Non-pigmented ciliary epithelial cell (primary cell): ENCODE measurements at places on chromosomes 1 and 21.

DNA sequence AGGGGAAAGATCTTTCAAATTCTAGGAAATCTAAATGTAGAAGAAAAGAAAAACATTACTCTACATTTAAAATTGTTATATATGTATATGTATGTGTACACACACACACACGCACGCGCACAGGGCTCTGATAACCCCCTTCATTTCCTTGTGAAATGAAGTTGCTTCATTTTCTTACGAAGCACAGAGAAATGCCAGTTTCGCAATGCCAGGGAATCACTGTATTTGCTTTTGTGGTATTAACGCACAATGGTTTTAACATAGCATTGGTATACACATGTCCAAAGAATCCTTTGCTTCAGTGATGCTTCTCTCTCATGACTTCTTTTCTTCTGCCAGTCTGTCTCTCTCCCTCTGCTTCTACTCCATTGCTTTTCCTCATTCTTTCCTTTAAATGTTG is 8.4 kb upstream of the DDAH1 start:
- DNase-seq, result no peak

DNA sequence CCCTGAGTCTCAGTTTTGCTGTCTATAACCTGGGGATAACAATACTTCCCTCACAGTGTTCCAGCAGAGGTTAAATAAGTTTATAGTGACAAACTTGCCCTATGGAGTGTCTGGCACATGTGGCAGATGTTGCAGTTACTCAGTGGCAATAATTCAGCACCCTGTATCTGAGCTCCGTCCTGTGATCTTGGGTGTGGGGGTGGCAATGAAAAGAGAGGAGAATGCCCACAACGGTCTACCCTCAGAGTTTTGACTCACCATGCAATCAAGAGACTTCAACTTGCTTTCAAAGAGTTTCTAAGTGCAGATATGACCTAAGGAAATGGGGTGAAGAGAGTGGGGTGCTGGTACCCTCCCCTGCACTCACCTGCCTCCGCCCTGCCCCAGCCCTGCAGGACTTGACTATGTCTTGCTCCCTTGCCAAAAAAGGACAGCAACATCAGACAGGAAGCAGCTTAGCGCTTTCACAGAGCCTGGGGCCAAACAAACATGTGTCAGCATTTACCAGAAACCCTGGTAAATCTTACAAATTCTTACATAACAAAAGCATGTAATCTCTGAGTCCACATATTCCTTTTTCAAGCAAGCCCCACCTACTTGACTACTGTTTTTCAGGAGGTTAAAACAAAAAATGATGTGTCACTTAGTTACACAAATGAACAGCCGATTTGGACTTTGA is 185.1 kb upstream of the CAMK1G start:
- peak; percentile 83 for DNase-seq

DNA sequence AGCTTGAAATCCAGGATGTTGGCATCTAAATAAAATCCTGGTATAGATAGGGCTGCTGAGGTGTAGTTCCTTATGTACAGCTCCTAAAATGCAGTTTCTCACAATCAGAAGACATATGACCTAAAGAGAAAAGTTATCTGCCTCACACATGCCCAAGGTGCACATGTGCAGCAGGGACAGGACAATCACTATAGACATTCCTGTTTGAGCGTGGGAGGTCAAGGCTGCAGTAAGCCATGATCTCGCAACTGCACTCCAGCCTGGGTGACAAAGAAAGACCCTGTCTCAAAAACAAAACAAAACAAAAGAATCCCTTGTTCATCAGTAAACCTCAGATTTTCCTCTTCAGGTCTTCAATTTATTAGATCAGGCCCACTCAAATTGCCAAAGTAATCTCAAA is 66.1 kb downstream of the SPATA6 start:
- no peak for DNase-seq

- peak; percentile 31 for DNase-seq
Observed at GRCh38 chr1:89203166-89203565, 4.4 kb upstream of the GBP4 start.

DNA sequence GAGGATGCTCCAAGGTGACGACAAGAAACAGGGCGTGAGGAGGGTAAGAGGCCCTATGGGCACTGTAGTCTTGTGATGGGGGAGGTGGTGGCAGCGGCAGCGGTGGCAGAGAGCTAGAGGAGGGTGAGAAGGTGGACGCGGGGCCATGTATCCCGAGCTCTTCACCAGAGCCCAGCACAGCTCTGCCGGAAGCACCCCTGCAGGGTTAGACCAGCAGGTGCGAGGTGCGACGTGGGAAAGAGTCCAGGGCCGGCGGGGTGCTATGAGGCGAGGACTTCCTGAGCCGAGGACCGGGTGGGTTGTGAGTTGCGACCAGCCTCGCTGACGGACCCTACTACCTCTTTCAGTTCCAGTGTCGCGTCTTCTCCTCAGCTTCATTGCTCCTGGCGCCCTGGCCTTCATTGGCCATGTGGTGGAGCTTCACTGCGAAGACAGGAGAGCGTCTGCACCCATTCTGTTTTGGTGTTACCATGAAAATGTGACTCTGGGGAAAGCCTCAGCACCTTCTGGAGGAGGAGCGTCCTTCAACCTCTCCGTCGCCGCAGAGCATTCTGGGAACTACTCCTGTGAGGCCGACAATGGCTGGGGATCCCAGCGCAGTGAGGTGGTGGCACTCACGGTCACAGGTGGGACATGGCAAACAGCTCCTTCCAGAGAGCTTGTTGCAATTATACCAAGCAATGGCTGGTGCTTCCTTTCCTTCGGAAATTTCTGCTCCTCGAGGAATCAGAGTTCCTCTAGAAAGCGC is 67.9 kb upstream of the KIRREL1 start:
- DNase-seq, result no peak

DNA sequence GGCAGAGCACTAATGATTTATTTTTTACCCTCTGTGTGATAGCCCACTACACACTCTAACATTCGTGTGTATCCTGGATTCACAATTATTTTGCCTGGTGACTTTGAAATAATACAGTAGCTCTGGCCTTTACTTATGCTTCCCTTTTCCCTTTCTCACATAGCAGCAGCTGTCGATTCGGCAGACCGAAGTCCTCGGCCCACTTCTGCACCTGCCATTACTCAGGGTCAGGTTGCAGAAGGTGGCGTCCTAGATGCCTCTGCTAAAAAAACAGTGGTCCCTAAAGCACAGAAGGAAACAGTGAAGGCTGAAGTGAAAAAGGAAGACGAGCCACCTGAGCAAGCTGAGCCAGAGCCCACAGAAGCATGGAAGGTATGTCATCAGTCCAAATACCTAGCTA is 70.8 kb downstream of the TMEM200B start:
- no peak for DNase-seq

DNA sequence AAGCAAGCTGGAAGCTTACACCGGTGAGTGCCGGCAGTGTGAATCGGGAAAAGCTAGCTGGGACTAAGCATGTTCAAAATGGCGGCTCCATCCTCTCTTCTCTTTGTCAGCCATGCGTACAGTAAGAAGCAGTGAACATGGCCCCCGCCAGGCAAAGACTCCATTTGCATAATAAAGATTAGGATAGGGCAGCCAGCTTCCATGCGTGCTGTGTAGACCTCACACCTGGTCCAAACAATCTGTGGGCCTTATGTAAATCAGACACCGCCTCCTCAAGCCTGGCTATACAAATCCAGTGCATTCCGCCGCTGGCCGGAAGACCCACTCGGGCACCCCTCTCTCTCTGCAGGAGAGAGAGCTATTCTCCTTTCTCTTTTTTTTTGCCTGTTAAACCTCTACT is 150.3 kb downstream of the TIAM1 start:
- DNase-seq, result no peak

GRCh38 chr1:229991724-229992333 is 75.2 kb upstream of the GALNT2 start:
- DNase-seq, result no peak

DNA sequence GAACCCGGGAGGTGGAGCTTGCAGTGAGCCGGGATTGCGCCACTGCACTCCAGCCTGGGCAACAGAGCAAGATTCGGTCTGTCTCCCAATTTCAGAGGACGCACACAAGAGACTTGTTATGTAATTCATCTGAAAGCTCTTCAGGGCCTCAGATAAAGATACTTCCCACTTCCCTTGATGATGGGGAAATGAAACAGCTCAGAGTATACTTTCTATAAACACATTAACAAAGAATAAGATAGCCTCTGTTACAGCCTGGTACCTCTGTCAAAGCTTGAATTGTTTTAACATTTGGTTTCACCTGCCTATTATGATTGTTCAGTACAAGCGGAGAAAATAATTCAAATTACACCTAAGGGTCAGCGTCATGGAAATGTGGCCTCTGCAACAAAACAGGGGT is 622.9 kb upstream of the ADGRL4 start:
- no peak for DNase-seq

GRCh38 chr1:61028136-61028535 is 54.2 kb upstream of the NFIA start:
- DNase-seq, result no peak

GRCh38 chr1:157197906-157198435 is 59.8 kb upstream of the ETV3 start:
- DNase-seq, result no peak

DNA sequence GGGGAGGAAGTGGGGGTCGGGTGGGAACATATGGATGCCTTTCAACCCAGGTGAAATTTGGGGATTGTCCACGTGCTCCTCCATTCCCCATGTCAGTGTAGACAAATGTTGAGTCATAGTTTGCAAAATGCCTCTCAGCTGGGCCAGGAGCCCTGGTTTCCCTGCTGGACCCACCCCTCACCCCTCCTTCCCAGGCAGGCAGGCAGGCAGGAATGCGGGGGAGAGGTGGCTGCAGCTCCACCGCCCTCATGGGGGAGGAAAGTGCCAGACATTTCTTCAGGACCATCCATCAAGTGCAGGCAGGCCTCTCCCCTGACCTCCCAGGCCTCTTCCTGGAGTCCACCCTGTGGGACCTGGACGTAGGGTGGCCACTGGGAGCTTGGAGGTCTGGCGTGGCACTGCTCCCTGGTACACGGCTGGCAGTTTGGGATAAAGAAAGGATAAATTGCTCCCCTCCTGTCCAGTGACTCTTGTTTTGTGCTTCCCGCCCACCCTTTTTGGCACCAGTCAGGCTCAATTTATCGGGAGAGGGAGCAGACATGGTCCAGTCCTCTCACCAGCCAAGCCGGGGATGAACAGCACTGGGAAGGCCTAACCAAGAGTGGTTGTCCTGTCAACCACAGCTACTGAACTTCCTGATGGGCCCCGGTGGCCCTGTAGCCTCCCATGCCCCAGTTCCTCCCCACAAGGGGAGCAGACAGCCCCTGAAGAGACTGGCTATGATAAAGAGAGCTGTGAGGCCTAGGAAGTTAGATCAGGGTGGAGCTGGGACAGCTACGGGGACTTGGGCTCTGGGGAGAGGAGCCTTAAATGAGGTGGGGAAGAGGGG is 18.9 kb downstream of the NPR1 start:
- DNase-seq, result no peak

DNA sequence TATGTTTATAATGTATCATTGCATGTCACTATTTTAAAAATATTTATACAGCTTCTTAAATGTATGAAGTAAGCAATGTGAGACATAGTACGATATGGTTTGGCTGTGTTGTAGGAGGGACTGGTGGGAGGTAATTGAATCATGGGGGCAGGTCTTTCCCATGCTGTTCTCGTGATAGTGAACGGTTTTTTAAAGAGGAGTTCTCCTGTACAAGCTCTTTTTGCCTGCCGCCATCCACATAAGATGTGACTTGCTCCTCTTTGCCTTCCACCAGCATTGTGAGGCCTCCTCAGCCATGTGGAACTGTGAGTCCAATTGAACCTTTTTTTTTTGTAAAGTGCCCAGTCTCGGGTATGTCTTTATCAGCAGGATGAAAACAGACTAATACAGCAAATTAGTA is 10.3 kb downstream of the ABCD3 start:
- no peak for DNase-seq

GRCh38 chr1:236128646-236129178 is 13.6 kb upstream of the GPR137B start:
- DNase-seq, result no peak

DNA sequence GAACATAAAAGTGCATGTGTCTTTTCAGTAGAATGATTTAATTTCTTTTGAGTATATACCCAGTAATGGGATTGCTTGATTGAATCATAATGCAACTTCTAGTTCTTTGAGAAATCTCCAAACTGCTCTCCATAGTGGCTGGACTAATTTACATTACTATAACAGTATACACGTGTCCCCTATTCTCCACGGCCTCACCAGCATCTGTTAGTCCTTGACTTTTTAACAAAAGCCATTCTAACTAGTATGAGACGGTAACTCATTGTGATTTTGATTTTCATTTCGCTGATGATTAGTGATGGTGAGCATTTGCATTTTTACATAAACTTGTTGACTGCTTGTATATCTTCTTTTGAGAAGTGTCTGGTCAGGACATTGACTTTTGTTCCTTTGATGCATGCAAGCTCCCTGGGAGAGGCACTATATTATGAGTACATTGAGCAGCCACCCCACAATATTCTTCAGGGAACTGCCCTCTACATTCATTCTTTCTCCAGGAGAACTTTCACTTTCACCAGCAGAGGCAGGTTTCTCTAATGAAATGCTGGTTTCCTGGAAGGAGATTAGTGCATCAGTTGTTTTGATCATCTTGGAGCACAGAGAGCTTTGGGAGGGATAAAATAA is 51.9 kb upstream of the LPGAT1 start:
- DNase-seq, result no peak

DNA sequence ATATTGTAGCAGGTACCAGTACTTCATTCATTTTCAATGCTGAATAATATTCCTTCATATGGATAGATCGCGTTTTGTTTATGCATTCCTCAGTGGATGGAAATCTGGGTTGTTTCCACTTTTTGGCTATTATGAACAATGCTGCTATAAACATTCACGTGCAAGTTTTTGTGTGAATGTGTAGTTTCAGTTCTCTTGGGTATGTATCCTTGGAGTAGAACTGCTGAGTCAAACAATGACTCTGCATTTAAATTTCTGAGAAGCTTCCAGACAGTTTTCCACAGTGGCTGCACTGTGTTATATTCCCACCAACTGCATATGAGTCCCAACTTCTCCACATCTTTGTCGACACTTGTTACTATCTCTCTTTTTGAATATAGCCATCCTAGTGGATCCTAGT is 138.0 kb upstream of the KLHDC7A start:
- DNase-seq, result no peak
